Stimulated activated CD8-positive, alpha-beta memory T cell treated with anti-CD3 and anti-CD28 coated beads, Interleukin-4, amount 100 ng/mL, for 1 hour (primary cell): ENCODE measurements at places on chromosomes 13 and 19.

- DNase-seq = no peak
These were observed at the start of gene GRIK5 for GRCh38 chr19:42069619-42070351. Gene GRIK5 (minus strand): TSS chr19:42070206. CDS start chr19:42065770, 4,436 bp downstream.

DNA sequence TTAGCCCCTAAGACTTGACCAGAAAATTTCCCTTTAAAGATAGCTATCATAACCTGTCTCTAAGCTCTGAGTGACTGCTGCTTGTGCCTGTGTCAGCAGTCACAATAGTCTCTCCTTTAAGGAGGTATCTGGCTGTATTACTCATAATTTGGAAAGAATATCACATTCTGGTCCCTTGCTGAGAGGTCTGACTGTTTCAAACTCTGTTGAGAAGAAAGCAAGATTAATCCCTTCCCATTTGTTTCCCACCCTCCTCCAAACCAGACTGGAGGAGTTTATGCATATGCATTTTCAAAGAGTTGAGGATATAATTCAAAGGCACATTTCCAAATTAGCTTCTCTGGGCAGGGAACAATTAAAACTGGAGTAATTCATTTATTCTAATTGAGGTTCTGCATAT, 2.3 kb downstream of the HTR2A start:
- DNase-seq = no peak

GRCh38 chr13:21701460-21701859, 30.6 kb downstream of the FGF9 start:
- DNase-seq = no peak

GRCh38 chr13:106555631-106556328, 12.2 kb downstream of the ARGLU1 start:
- DNase-seq = no peak

DNA sequence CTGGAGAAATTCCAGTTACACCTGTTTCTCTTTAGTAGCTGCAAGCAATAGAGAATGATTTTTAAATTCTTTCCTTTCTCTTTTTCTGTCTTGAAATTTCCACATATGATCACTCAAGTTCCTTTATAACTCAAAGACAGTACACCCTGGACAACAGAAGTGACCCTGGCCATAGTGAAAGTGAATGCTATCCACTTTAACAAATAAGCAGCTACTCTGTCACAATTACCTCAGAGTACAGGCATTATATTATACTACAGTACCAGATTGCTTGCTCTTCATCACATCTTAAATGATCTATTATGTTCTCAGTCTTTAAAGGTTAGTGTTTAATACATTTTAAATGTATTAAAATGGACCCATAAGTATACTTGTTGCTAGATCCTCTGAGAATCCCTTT, 136.2 kb downstream of the KLF12 start:
- no peak for DNase-seq

- no peak for DNase-seq
These were observed 120.7 kb upstream of the VSTM2B start for GRCh38 chr19:29404951-29405727.

- no peak for DNase-seq
These were observed 693 bp downstream of the MRPL4 start for GRCh38 chr19:10252707-10253106.

- no peak for DNase-seq
These were observed 28.7 kb downstream of the LACC1 start for GRCh38 chr13:43908156-43909126.

DNA sequence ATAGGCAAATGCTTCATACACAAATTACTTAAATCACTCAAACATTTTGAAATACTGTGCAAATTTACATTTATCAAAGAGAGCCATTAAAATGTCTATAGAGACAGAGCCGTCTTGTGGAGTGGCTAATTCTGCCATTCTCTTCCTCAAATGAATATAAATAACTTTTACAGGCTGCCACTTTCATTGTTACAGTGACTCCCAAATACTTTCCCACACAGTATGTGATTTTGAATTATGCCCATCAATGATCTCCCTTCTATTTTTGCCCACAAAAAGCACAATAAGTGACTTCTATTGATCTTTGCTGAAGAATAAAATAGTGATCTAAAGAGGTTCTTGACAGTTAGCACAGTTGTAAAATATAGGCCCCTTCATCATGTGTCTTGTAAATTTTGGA, 1244.9 kb downstream of the PCDH17 start:
- DNase-seq = no peak

GRCh38 chr19:13923194-13923987, 14.8 kb downstream of the PODNL1 start:
- DNase-seq = no peak
